ENCODE measurements at places on chromosomes 5 and 9.

DNA sequence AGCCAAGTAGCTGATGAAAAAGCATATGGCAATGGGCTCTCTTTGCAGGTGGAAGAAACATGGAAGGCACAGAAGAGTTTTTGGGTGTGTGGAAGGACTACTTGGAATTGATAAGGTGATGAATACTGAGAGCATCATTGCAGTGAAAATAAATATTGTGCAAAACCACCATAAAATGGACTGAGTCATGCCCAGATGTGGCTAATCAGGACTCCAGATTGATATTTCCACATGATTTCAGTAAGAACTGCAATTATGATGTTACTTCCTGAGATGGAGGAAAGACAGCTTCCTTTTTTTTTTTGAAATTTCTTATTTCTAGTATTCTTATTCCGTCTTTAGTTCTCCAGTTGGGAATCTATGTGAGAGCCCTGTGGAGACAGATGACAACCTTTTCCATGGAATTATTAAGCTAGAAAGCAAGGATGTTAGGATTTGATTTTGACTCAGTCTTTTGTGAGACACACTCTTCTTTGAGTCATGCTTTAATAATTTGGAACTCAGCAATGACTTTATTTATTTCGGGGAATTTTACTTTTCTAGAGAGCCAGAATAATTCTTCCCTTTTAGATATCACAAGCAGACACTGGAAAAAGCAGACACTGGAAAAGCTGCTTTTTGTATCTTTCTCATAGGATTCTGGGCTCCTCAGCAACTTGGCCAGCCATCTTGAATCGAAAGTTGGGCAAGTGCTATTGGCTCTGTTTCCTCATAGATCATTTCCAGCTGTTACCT lies 94.2 kb upstream of the VCAN start:
- DNase-seq, result no peak

DNA sequence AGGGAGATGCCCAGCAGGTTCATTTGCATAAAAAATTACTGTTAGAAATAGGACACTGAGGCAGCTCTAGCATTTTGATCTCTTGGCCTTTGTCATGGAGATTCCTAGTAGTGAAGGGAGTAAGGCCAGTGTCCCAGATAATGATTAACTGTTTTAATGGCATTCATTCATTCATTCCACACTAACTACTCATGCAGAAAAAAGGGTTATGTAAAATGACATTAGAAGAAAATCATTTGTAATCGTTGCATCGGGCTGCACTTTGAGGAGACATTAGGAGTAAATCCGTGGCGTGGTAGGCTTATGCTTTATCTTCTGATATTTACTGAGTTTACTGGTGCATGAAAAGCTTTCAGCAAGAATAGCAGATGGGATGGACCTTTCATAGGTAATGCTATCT lies 82.6 kb upstream of the GRHPR start:
- no peak for DNase-seq

GRCh38 chr9:88268886-88269285 lies 119.4 kb upstream of the SPIN1 start:
- DNase-seq, result no peak

GRCh38 chr5:35133186-35133585 lies 85.4 kb upstream of the AGXT2 start:
- no peak for DNase-seq

DNA sequence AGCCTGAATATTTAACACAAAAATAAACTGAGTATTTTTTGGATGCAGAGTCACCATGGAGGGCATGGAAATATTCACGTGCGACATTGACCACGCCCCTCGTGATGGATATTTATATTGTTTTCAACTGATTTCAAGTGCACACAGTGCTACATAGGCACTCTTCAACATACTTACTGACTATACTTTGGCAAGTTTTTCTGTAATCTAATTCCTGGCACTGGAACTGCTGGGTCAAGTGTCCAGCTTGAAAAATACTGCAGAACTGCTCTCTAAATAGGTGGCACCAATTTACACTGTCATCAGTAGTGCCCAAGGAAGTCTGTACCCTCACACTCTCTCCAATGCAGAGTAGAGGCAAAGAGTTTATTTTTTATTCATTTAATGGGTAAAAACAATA lies 65.1 kb downstream of the FBN2 start:
- DNase-seq, result no peak

DNA sequence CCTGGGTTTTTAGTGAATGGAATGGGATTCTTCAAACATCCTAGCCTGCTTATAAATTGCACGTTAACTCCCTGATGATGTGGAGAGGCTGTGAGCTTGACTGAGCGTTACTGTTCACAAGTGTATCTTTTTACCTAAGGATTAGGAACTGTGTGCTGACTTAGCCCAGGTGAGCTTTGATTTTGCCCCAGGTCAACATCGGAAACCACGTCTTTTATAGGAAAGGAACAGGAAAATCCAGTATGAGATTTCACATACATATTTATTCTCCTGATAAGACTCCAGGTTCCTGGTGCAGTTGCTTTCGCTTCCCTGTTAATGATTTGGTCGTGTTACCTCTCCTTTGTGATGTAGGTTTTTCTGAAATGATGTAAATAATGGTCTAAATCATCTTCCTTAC lies 103.2 kb upstream of the BASP1 start:
- no peak for DNase-seq

GRCh38 chr5:141883892-141884318 lies 5.7 kb upstream of the PCDH1 start:
- no peak for DNase-seq

- DNase-seq, result no peak
These were observed 23.4 kb upstream of the MAMDC2 start for GRCh38 chr9:70020217-70020616.

GRCh38 chr5:143116814-143117213 lies 286.7 kb downstream of the NR3C1 start:
- no peak for DNase-seq

- no peak for DNase-seq
These were observed 90.2 kb downstream of the RAPGEF1 start for GRCh38 chr9:131649646-131650045.

GRCh38 chr5:65035211-65036206 lies 266.8 kb downstream of the CWC27 start:
- peak; percentile 70 for DNase-seq

GRCh38 chr5:139740138-139740991 lies 55.2 kb upstream of the PSD2 start:
- no peak for DNase-seq

DNA sequence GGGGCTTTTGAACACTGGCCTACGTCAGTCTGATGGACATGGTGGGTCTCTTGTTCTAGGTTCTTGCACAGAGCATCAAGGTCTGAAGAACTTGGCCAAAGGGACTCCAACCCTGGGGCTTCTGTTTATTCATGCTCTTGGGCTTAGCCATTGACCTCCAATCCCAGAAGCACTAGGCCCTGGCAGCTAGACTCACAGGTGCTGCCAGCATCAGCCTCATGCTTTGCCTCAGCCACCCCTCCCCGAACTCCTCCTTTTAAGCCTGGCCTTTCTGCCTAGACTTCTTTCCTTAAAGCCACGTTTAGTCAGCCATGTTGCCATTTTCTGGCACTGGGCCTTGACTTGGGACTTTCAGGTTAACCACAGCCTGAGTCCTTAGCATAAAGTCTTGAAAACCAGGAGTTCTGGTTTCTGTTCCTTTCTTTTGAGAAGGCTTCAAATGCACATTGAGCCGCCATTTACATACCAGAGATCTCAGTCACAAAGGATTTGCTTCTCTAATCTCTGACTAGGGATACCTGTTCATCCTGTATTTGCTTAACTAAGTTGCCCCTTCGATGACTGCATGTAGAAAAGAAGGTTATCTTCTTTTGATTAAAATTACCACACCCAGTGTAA lies 54.7 kb downstream of the ANGPTL2 start:
- no peak for DNase-seq

DNA sequence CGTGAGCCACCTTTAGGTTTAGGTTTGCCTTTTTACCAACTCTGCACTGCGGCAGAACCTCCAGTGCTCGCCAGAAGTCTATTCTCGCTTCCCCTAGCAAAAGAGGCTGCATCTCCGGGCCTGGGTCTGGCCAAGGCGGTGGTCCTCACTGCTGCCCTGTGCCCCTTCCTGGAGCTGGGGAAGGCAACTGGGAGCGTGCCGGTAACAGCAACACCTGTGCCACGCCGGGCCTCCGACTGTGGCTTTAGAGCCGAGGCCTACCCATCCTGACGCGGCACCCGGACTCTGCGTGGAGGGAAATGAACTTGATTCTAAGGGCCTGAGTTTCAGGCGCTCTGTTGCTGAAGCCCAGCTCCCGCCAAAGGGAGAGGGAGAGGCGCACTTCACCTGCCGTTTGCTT lies 82.4 kb upstream of the SPATA31C2 start:
- DNase-seq, result no peak

DNA sequence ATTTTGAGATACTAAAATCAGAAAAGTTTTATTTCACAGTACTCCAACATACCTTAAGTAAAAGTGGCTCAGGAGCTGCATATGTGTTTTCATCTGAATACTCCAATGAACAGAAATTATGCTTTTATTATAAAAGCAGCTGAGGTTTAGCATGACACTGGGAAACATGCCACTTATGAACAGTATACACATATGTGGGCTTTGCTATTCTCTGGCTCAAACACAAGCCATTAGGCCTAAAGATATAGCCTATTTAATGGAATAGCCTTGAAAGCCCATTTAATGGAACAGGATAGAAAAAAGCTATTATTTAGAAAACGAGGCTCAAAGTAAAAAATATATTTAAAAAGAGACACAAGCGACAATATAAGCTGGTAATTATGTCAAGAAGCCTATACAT lies 74.1 kb downstream of the SLC38A9 start:
- DNase-seq, result no peak

GRCh38 chr9:134725605-134725940 lies 84.0 kb downstream of the COL5A1 start:
- no peak for DNase-seq

GRCh38 chr5:134581241-134581981 lies 51.2 kb downstream of the SAR1B start:
- no peak for DNase-seq

- DNase-seq, result no peak
These were observed 487.7 kb downstream of the SEMA5A start for GRCh38 chr5:9058161-9058560.

- DNase-seq, result no peak
These were observed 271.2 kb downstream of the SLIT3 start for GRCh38 chr5:169029661-169030274.

- DNase-seq, result no peak
These were observed 207.7 kb downstream of the PDE4D start for GRCh38 chr5:59685793-59686192.

- DNase-seq, result no peak
These were observed 56.7 kb downstream of the MAMDC2 start for GRCh38 chr9:70100362-70100761.

DNA sequence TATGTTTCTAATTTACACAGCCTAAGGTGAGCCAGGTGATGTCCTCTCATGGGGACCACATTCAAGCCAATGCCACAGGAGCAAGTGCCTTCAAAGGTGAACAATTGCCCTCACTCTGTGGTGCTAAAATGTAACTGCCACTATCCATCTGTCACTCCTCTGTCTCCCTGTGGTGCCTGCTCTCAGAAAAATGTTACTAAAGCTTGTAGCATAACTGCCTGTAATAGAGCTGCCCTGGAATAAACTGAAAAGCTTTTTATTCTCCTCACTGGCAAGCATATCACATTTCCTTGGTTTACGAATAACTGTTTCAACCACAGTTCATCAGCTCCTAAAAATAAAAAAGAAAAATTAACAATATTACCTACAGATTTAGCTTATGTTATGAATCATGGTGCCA lies 142.4 kb downstream of the ST8SIA4 start:
- no peak for DNase-seq

Measured in activated CD4-positive, alpha-beta T cell treated with anti-CD3 and anti-CD28 coated beads for 1 hour (primary cell).